IPS DF 19.7 (cell line): ENCODE measurements at places on chromosomes 16 and 17.

DNA sequence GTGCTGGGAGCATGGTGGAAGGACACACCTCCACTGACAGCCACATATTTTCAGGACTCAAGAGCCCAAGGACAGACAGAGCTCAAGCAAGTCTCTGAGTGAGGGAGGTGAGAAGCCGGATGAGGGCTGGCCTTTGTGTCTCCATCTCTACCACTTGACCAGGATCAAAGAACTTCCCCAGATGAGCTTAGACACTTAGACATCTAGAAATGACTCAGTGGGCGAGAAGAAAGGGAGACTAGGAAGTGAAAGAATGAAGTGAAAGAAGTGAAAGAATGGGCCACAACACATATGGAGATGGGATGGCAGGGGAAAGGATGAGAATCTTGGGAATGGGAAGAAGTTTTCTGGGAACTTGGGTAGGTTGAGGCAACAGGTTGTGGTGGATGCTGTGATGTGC lies 274.9 kb upstream of the CCL2 start:
- no peak for DNase-seq

GRCh38 chr16:86631444-86631843 lies 53.1 kb downstream of the FOXL1 start:
- DNase-seq, result no peak

DNA sequence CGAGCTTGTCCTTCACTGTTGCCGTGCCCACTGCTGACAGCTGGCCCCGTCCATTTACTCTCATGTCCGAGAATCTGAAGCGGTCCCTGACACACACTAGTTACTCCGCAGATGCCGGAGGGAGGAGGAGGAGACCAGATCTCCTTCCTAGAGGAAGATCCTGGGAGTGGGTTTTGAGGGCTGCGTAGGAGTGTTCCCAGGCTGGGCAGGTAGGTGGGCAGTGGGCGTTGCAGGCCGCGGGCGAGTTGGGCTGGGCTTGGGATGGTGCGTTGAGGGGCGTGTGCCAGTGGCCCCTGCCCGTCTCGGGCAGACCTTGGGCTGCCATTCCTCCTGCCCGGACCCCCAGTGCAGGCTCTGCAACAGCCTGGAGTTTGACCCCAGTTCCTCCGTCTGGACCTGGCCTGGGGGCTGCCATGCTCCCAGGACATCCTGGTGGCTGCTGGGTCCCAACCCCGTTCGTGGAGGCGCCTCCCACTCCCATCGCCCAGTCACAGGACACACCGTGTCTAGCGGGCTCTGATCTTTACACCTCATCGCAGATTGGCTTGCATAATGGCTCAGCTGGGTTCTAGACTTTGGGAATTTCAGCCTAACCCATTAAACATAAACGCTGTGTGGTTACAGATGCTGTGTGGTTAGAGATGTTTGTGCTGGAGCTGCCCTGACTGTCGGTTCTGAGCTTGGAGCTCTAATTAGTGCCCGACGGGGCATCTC lies 22.8 kb downstream of the CACNA1H start:
- DNase-seq, result no peak

DNA sequence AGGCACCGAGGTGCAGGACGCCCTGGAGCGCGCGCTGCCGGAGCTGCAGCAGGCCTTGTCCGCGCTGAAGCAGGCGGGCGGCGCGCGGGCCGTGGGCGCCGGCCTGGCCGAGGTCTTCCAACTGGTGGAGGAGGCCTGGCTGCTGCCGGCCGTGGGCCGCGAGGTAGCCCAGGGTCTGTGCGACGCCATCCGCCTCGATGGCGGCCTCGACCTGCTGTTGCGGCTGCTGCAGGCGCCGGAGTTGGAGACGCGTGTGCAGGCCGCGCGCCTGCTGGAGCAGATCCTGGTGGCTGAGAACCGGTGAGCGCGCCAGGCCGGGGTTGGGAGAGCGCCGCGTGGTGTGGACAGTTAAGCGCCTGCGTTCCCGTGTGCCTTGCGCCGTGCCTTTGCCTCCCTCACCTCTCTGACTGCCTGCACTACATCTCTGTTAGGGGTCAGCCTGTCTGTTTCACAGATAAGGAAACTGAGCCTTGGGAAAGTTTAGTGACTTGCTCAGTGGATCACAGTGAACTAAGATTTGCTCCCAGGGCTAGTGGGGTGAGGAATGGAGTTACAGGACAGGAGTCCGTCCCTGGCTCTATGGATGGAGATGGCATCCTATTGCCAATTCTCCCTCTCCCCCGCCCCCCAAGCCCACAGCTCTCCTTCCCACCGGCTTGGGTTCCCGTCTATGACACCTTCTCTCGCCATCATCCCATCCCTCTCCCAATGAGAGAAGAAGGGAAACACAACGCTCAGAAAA lies 880 bp downstream of the SARM1 start:
- DNase-seq, result no peak
